ENCODE measurements at places on chromosomes 2 and 18.

DNA sequence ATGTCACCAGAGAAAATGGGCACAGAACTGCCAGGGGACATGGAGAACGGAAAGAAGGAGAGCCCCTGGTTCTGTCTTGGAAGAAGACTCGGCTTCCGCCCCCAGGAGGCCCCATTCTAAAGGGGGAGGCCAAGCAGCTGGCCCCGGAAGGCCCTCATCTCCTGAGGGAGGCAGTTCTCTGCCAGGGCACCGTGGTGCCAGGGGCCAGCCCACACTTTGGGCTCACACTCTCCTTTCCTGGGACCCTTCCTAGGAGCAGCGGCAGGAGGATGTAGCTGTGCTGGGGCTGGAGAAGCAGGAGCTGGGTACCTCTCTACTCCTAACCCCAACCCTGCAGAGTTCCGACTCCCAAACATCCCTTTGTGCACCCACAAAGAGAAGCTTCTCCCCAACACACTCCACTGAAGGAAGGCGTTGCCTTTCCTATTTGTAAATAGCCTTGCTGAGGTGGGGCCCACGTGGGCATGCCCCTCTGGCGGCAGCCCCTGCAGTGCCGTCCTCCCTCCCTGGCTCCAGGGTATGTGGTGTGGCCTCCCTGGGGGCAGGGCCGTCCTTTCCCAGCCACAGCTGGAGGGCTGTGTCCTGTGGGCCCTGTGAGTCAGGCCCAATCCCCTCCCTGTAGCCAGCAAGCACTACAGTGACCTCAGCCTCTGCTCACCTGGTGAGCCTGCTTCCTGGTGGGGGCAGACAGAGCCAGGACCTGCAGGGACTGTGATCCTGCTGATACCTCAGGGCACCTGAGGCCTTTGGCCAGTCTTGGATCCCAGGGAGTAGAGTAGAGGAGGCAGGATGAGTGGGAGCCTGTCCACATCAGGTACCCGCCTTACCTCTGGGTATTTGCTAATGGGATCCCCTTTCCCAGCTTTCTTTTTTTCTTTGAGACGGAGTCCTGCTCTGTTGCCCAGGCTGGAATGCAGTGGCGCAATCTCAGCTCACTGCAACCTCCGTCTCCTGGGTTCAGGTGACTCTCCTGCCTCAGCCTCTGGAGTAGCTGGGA is 26.6 kb downstream of the ZFP36L2 start:
- no peak for DNase-seq

DNA sequence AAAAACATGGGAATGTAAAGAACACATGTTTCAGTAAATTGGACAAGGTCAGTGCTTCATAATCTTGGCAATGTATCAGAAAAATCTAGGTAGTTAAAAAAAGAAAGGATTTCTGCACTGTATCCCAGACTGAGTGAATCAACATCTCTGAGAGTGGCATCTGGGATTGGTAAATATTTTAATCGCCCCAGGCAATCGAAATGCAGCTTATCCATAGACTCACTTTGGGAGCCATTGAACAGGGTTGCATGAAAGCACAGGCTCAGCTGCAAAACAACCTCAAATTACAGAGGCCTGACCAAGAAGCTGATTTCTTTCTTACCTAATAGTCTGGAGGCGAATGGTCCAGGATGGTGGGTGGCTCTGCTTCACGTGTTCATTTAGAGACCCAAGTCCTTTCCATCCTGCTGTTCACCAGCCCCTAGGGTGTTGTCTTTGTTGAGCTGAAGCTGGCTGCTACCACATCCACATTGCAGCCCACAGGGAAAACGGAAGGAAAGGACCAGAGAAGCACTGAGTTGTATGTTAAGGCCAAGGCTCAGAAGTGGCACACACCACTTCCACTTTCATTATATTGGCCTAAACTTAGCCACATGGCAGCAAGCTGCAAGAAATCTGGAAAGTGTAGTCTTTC is 59.0 kb downstream of the MOGAT1 start:
- DNase-seq = no peak

- DNase-seq = no peak
Observed at GRCh38 chr2:159933040-159933726, 129.2 kb downstream of the PLA2R1 start.

- DNase-seq = no peak
Observed at GRCh38 chr2:201955231-201955630, 78.4 kb upstream of the FZD7 start.

GRCh38 chr18:36200354-36200771 is 13.1 kb downstream of the MOCOS start:
- no peak for DNase-seq

DNA sequence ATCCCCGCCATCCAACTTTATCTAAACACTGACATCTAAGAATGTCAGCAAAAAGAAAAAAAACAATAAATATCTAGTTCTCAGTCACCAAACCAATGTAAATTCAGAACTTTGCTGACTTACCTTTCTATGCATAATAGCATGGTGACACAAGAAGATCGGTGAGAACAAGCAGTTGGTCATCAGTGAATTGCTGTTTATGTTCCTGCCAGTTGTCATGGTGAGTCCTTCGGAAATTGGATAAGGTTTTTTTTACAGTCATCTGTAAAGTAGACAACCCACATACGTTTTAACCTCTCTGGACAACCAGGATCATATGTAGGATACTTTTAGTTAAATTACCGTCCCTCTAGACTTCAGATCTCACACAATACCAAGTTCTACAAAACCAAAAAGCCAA is 6.2 kb upstream of the GPR75 start:
- no peak for DNase-seq

DNA sequence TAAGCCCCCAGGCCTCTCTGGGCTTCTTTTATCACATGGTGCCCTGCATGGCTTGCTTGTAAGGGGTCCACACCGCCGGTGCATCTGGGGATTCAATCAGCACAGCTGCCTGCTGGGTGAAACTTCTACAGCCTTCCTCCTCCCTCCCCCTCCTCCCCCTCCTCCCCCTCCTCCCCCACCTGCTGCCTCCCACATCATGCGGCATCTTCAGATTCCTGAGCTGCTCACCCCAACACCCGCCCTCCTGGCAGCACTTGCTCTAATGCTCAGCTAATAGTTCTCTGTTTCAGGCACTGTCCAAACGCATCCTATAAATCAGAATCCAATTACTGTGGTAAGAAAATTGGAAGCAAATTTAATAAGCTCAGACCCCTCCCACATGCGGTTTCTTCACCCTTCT is 150.7 kb downstream of the GALNT14 start:
- no peak for DNase-seq

GRCh38 chr2:191029280-191029950 is 15.4 kb upstream of the STAT1 start:
- no peak for DNase-seq

GRCh38 chr2:599601-600000 is 77.6 kb downstream of the TMEM18 start:
- no peak for DNase-seq

DNA sequence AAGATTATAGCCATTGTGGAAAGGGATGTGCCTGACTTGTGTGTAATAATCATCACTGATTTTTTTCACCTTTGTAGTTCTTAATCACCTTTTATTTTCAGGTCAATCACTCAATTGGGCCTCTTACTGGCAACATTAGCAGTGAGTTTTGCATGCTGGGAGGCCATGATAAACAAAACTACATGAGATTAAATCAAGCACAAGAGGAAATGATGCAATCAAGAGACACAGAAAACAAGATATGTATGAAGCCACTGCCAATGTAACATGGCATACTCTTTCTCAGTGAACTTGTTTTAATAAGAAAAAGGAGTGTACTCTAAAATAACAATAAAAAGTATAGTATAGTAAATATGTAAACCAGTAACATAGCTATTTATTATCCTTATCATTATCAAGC is 69.9 kb upstream of the FSIP2 start:
- no peak for DNase-seq

GRCh38 chr2:102585847-102586404 is 33.4 kb upstream of the SLC9A2 start:
- DNase-seq = no peak

GRCh38 chr2:230868947-230869913 is 4.5 kb downstream of the ITM2C start:
- DNase-seq = no peak

GRCh38 chr18:41674506-41674905 is 280.5 kb upstream of the PIK3C3 start:
- no peak for DNase-seq

GRCh38 chr2:76826691-76827090 is 695.5 kb downstream of the LRRTM4 start:
- DNase-seq = no peak

DNA sequence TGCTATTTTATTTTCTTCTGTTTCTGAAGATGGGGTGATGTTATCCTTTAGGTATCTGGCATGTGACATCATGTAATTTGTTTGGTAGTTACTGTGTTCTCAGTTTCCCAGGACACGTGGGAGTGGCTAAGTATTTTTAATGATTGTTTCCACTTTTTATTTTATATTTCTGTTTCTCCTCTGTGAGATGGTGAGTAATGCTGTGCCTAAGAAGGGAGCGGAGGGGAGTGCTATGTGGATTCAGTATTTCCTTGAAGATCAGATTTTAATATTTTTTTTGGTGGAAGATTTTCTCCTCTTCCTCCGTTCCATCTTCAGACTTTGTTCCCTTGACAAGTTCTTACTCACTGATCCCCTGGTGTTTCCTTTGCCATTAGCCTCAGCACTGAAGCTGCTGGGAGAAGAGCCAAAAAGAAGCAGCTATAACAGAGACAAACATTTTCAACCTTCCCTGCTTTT is 180.0 kb upstream of the MMADHC start:
- DNase-seq = no peak

GRCh38 chr2:239566162-239566994 is 165.6 kb upstream of the HDAC4 start:
- peak; percentile 15 for DNase-seq

GRCh38 chr2:31522786-31523185 is 58.0 kb downstream of the SRD5A2 start:
- DNase-seq = no peak

All from activated CD4-positive, CD25-positive, alpha-beta regulatory T cell treated with anti-CD3 and anti-CD28 coated beads, Interleukin-2, amount 50 U/mL, for 72 hours (primary cell).